Hematopoietic multipotent progenitor cell treated with erythropoietin and hydrocortisone succinate and interleukin-3 and kit ligand, for 8 days (in vitro differentiated cells): ENCODE measurements at places on chromosomes 2 and 18.

GRCh38 chr2:118844261-118845004 is 3.0 kb downstream of the EN1 start:
- no peak for DNase-seq

- no peak for DNase-seq
These were observed 39.4 kb upstream of the PKDCC start for GRCh38 chr2:42008241-42008921.

DNA sequence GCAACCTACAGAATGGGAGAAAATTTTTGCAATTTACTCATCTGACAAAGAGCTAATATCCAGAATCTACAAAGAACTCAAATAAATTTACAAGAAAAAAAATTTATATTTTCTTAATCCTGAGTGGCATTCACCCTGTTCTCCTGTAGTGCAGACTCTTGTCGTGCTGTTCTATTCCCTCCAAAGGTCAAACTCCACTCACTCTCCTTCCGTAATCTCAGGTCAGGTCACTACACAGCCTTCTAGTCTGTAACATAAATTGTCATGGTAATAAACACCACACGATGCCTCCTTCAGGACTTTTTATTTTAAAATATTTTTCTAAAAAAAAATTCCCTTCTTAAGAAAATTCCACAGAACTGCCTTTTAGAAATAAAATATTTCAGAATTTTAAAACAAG is 417.9 kb upstream of the GCFC2 start:
- DNase-seq, result no peak

DNA sequence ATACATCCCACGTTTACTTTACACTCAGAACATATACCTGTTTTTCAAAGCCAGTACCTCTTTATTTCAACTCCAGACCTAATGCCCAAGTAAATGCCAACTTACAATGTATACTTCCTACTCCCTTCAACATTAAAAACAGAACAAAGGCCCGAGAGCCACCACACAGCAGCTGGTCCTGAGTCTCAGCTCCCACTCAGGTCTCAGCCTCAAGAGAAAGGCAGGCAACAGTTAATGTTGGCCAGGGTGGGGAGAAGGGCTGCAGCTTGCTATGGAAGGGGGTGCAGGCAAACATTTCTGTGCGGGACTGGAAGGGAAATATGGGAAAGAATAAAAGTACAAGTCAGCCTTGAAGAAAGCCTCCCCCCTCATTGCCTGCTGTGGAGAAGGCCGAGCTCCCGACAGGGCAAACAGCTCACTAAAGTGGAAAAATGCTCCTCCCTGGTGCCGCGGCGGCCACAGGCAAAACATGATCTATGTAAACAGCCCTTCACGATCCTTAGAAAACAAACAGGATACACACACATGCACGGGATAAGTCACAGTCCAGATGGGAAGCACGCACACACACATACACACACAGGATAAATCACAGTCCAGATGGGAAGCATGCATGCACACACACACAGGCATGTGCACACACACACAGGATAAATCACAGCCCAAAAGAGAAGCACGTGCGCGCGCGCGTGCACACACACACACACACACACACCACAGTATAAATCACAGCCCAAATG is 67.4 kb downstream of the ADNP2 start:
- DNase-seq, result no peak

GRCh38 chr2:231672617-231673347 is 35.5 kb upstream of the PTMA start:
- peak; percentile 67 for DNase-seq

DNA sequence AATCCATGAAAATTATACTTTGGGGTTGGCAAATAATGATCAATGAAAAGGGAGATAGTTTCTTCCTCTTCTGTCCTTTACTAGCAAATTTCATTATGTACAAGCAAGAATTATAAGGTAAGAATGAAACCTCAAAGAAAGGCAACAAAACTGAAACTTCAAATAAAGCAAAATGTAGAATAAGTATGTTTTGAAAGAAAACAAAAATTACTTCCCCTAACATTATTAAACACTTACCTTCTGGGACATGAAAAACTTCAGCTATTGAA is 29.4 kb downstream of the THADA start:
- no peak for DNase-seq

DNA sequence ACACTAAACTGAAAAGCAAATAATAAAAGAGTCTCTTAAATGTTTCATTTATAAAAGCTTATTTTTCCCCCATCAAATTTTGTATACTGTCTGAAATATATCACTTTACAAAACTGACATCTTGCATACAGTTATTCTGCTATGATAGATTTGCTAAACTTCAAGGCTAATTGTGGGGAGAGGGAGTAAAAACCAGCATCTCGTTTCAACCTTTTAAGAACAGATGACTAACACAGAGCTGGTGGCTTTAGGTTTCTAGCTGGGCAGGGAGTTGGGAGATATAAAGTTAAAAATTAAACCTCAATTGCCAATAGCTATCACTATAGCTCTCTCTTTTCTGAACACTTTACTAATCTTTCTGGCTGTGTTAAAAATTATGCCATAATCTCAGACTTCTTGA is 23.5 kb downstream of the C1D start:
- DNase-seq, result no peak

GRCh38 chr2:58042486-58042970 is 4.1 kb upstream of the VRK2 start:
- DNase-seq, result peak; percentile 61

- DNase-seq, result no peak
These were observed 58.8 kb downstream of the RNF152 start for GRCh38 chr18:61833978-61834377.

DNA sequence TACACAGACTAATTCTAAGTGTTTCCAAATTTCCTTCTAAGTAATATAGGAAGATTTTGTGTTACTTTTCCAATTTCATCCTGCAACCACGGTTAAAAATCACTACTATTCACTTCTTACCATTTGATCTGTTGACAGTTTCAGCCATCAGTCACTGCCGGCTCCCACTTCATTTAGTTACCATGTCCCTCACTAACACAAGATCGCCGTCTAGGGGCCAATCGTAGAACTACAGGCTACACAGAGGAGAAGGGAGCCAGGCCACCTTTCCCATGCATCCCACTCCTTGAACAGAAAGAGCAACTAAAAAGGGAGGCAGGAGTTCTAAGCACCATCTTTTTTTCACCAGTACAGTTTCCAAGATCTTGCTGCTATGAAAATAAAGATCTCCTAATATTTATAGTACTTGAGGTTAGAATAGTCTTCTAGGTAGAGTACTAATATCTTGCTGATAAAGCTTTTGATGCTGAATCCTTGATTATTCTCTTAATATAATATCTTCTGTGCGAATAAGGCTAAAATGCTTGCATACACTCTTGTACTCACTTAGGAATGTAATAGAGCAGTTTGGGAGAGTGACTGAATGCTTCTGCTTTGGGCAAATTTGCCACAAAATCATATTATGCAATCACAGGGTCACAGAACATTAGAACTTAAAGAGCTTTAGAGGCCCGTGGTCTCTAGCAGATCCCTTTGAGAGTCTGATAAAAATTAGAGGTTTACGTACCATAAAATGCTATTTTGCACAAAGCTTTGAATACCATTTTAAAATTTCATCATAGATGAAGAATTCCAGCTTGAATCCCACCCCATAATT is 39.5 kb upstream of the CYP1B1 start:
- peak; percentile 77 for DNase-seq

DNA sequence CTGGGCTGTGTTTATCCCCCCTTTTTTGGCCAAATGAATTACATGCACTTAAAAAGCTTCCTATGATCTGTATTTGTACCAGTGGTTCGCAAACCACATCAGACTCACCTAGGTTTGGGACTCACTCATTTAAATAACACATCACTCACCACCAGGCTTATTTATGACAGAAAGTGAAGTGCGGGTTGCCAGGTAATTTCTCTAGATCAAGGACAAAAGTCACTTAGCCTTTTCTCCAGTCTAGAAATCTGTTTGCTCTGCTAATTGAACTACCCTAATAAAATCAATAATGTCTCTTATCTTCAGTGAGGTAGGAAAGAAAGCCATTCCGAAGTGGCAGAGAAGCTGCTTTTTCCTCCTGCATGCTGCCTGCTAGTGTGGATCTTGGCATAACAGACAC is 88.1 kb upstream of the SLC8A1 start:
- no peak for DNase-seq

DNA sequence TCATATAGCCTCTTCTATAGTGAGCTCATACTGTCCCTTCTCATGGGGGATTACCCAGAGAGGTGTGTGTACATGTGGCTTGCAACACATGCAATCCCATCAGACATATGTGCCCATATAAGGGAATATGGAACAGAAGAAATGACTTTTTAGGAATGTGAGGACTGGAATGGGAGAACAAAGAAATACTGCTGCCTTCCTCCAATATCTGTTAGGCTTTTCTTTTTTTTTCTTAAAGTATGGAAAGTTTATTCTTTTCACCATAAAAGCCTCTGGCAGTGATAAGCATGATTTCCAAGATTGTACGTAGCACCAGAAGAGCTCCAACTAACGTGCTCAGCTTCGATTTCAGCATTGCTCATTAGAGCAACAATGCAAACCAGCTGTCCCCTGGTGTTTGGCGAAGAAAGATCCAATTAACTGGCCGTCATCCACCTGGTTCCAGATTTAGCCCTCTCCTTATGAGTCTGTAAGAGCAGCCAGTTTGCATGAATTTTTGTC is 113.6 kb downstream of the ADCYAP1 start:
- no peak for DNase-seq

- no peak for DNase-seq
These were observed 15.2 kb upstream of the SLC8A1 start for GRCh38 chr2:40466935-40467572.

- no peak for DNase-seq
These were observed 9.1 kb upstream of the UNC80 start for GRCh38 chr2:209762563-209762962.

GRCh38 chr2:144330951-144331673 is 188.8 kb downstream of the ZEB2 start:
- peak; percentile 60 for DNase-seq

- DNase-seq, result no peak
These were observed 193.9 kb downstream of the SMAD2 start for GRCh38 chr18:47736376-47737140.

GRCh38 chr2:30427606-30428347 is 19.3 kb upstream of the LCLAT1 start:
- no peak for DNase-seq

DNA sequence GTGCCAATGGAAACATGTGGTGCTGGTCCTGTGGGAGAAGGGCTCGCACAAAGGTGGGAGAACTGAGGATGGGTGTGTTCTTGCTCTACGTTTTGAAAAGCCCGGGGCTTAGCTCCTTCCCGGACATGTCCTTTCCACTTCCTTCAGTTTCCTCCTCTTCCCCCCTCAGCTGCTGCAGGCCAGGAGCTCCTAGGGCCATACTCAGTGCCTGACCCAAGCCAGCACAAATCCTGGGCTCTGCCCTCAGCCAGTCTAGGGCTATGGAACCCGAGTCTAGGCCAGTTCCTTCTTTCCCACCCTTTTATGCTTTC is 1.4 kb upstream of the SIX2 start:
- no peak for DNase-seq

- DNase-seq, result no peak
These were observed 219.3 kb downstream of the PIEZO2 start for GRCh38 chr18:10930076-10930475.

GRCh38 chr2:39731546-39731945 is 47.5 kb downstream of the THUMPD2 start:
- DNase-seq, result no peak

GRCh38 chr2:232315923-232316299 is 62.6 kb upstream of the ALPP start:
- no peak for DNase-seq

- no peak for DNase-seq
These were observed 63.0 kb upstream of the STPG4 start for GRCh38 chr2:47218066-47218581.

DNA sequence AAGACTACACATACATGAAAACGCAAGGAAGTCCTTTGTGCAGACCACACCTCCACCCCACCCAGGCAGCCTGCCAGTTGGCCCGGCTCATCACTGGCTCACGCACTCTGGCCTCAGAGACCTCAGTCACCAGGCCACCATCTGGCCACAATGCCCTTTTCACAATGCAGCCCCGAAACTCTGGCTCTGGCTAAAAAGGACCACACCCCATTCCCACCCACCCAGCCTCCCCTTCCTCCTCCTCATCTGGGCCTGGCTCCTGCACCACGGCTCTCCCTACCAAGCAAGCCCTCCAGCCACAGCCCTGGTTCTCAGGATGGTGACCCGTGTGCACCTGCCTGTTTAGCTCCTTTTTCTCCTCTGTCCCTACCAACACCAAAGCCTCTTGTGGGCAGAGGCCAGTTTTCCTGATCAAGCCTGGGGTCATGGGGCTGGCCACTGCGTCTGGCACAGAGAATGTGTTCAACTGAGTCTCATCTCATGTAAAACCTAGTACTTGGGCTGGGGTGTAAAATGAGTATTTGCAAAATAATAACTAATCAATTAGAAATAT is 7.4 kb downstream of the HDAC4 start:
- DNase-seq, result peak; percentile 70

- no peak for DNase-seq
These were observed 554 bp downstream of the PFN4 start for GRCh38 chr2:24122366-24123194.

- DNase-seq, result no peak
These were observed 29.8 kb downstream of the KLF7 start for GRCh38 chr2:207135801-207136457.

- DNase-seq, result peak; percentile 94
These were observed 105.5 kb downstream of the RNF144A start for GRCh38 chr2:7022492-7023385.

DNA sequence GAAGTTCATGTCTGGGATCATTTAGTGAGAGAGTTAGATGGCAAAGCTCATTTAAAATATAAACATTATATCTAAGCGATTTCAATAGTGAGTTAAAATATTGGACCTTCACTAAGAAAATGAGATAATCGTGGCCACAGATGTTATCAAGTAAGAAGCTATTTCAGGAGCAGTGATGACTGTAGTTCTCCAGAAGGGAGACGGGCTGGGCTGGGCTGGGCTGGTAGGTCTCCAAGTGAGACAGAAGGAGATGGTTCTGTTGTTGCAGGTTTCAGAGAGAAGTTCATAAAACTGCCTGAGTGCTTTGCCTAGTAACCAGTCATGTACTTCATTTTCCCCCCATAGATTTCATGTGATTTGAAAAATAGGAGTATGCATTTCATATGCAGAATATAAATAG is 130.1 kb upstream of the DAPL1 start:
- DNase-seq, result no peak

GRCh38 chr2:134372141-134372540 is 118.3 kb downstream of the MGAT5 start:
- no peak for DNase-seq

GRCh38 chr18:76461692-76462325 is 33.2 kb downstream of the ZNF516 start:
- DNase-seq, result no peak

DNA sequence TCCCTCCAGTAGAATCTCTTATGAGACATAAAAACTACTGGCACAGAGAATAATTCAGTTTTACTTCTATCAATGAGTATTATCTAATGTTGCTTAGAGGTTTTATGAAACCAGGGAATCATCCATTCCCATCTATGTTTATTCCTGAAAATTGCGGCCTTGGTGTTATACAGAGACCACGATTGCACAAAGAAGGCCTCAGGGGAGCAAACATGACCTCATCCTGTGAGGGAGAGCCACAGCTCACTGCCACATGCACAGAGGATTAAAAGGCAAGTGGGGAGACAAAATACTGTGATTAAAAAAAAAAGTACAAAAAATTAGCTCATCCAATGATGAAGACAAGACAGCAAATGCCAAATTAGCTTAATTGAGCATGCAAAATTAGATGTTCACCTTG is 111.8 kb upstream of the SLC35G4 start:
- no peak for DNase-seq
